HEK293T (cell line): ENCODE measurements at places on chromosomes 6 and 20.

GRCh38 chr6:144335311-144335861, 50.3 kb downstream of the UTRN start:
- DNase-seq, result no peak

DNA sequence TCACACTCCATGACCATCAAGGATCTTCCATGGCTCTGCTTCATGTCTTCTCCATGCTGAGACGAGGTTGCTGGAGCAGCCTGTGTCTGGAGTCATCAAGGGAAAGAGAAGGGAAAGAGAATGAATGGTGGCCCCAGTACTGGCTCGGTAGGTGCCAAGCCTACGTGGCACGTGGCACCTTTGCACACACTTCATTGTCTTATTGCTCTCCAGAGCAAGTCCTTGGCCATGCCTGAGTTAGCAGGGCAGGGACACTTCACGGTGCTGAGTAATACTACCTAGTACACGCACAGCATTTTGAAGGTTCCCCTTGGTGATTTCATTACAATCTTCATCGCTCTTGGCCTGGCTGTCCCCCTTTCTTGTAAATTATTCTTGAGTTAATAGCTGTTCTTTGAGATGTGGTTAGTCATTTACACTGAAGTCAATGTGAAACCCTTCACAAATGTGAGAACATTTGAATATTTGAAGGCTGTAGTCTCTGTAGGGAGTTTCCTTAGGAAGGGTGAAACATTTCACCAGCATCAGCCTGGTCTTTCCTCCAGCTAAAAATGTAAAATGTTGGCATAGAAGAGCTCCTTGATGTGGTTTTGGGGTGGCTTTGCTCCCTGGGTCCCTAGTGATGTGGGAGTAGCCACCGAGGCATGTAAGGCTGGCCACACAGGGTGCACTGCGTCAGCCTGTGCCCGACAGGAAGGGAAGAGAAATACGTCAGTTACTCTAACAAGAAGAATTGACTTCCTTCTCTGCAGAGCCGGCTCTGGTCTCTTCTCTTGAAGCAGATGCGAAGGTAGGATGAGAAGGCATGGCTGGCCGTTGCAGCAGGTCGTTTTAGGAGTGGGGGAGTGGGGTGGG, at the start of gene SYTL3:
Gene SYTL3 (plus strand): TSS at position 766 of the 855 bp plus-strand sequence. CDS start 13,215 bp downstream, outside the sequence.
- DNase-seq, result no peak

DNA sequence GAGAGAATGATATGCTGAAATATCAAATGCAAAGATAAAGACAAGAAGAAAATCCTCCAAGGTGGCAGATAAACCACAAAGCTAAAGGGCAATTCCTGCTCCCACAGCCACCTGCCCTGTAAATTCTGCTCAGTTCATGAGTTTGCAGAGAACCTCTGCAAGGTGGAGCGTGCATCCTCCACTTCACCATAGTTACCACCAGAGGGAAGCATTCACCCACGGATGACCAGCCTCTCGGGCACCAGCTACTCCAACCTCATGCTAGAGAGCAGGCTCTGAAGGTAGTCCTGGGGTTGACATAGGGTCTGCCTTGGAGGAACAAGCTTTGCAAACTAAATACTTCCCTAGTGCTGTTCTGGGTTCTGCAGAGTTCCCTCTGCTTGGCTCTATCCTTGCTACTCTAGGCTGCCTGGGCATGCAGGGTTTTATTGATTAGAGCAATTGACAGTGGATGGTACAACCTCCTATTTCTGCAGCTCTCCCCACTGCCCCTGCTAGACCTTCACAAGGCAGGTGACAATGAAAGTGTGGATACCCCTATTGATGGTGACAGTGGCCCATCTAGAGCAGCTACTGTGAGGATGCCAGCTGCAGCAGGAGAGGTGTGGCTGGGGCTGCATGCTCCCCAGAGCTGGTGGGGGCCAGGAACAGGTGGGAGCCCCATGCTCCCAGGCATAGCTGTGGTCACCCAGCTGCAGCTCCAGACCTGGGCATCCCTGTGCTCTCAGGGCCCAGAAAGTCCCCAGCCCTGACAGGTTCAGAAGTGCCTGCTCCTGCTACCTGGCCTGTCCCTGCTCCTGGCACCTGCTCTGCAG, 51.1 kb downstream of the GGTLC1 start:
- DNase-seq, result peak; percentile 54

DNA sequence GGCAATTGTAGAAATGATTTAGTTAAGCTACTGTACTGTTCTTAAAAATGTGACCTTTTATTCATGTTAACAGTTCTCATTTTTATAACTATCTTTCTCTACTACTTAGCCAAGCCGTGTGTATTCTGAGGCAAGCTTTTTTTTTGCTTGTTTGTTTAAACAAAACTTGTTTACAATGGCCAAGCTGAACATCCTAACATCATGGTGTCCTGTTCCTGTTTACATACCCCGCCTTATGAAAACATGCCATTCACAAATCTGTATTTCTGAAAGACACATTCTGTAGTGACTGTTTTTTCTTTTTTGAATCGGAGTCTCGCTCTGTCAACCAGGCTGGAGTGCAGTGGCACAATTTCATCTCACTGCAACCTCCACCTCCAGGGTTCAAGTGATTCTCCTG, 140.9 kb downstream of the NCOA3 start:
- no peak for DNase-seq

DNA sequence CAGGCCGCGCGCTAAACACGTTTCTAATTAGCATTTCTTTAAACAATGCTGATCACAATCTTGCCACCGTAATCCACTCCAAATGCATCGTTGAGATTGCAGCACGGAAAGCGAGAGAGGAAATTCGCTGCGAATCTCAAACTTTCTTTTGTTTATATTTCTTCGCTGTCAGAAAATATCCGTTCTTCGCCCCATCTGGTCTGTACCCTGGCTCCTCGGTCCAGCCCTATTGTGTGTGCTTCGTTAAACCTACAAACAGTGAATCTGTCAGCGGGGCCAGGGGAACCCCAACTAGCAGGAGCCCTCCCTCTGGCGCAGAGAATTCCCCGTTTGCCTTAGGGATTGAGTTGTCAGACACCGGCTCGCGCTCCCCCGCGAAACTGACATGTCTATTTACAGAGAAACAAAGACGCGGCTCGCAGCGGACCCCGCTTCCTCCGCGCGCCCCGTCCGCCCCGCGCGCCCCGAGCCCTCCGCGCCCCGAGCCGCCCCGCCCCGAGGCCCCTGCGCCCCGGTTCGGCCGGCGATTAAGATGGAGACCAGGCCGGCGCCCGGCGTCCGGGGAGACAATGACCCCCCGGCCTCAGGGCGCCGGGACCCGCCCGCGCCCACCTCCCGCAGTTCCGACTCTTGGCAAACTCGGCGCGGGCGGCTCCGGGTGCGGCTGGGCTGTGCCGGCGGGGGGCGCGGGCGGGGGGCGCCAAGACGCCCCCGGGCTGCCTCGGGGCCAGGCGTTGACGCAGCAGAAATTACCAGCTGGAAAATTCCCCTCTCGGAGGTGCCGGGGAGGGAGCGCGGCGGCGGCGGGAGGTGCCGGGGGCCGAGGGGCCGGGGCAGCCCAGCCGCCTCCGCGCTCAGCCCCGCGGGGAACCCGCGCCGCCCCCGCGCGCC, 874 bp downstream of the ZBTB46 start:
- DNase-seq, result peak; percentile 51

DNA sequence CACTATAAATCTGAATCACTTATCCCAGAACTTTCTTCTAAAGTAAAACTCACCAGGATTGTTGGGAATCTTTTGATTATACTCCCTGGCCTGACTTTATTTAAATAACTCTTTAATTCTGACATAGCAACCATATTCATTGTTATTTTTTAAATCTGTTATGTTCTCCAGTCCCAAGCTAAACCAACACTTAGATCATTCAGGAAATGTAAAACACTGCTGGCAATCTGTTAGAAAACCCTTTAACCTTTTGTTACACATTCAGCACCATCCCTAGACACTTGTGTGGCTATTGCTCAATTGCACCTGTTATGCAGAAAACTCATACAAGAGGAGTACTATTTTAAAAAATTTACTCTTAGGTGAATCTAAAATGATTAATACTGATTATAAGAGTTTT, 101.8 kb upstream of the NHSL1 start:
- no peak for DNase-seq

GRCh38 chr6:7185561-7185960, 77.8 kb downstream of the RREB1 start:
- no peak for DNase-seq

DNA sequence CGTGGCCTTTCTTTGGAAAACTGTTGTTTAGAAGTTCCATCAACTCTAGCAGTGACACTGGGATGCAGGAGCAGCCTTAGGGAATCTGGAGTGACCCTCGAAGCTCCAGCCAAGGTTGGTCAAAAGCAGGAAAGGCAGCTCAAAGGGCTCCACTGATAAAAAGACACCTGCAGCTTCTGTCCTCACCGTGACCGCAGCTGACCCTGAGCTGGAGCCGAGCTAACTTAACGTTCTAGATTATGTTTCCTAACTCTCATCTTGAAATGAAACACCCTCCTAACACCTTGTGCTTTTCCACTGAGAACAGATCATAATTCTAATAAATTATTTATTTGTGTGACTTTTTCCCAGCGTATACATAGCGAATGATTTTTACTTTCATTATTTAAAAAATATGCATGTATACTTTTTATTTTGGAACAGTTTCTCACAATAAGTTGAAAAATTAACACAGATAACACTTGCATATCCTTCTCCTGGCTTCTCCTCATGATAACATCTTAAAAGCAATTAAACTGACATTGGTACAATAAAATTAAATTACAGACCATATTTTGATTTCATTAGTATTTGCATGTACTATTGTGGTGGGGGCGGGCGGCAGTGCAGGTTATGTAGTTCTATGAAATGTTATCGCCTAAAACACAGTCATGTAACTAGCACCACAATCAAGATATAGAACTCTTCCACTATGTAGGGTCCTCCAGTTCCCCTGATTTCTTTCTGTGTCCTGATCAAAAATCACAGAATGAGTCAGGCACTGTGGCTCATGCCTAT, 116.1 kb downstream of the MOXD1 start:
- DNase-seq, result no peak

GRCh38 chr20:48463096-48463720, 364.6 kb downstream of the PREX1 start:
- no peak for DNase-seq

DNA sequence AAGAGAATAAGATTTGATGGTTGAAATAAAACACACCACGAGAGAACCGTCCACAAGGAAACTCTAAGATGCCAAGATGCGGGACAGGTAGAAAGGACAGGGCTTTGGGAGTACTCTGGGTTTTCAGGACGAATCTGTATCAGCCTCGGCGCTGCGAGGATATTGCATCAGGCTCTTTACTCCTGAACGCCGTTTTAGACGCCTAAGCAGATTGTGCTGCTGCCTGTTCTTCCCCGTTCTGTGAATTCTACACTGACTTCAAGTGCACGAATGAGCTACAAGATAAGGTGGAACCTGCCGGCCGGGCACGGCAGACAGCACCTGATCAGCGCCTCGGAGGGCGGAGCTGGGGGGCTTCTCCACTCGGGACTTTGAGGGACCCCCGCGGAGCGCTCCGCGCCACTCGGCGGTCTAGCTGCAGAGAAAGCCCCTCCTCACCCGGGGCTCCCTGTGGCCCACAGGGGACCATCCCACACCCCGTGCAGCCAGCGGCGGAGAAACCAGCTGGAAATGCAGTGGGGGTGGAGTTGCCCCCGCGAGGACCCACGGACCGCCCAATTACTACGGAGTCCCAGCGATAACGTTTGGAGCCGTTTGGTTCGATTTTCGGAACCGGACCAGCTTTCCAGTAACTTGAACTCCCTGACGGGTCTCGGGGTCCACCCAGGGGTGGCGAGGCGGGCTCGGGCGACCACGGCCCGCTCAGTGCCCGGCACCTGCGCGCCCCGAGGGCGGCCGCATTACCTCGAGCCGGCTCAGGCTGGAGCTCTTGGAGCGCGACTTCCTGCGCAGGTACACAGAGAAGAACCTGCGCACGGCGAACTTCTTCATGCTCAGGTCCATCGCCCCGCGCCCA, 646 bp downstream of the RPS6KA2 start:
- DNase-seq, result peak; percentile 28

DNA sequence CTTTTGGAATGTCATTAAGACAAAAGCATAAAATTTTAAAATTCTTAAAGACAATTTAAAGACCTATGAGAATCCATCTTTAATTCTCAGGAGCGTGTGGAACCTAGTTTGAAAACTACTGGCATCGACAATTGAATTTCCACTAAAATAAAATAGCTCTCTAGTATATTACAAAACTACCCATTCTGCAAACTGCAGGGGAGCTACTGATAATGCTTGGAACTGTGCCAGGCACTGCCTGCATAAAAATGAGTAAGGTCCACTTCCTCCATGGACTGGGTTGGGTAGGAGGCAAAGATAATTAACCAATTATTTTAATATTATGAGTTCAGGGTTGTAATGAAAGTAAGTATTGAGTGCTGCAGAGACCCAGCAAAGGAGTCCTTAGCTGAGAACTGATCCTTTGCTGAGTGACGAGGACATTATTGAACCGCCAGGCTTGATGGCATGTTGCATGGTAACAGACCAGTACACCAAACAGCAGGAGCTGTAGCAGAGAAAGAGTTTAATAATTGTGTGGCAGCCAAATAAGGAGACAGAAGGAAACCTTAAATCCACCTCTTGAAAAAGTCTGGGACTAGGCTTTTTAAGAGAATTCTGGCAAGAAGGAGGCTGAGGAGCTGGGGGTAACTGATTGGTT, 261.3 kb downstream of the ESR1 start:
- DNase-seq, result no peak
